ENCODE measurements at places on chromosomes 6 and 20. TPM values are rescaled to one million over a fixed set of nuclear protein-coding genes. Genes with fewer than 3 reads are reported as not detected.

The RBM24 gene
- total RNA-seq = 7.7 TPM

The GJA10 gene
- not detected for total RNA-seq

The BMP7 gene
- total RNA-seq = 1.1 TPM

The CLPSL2 gene
- total RNA-seq = 0.99 TPM

The TNF gene
- not detected for total RNA-seq

The AIF1 gene
- not detected for total RNA-seq

The ZC3H12D gene
- total RNA-seq = 0.12 TPM

The SLC22A1 gene
- total RNA-seq = 2.0 TPM

The TGM3 gene
- total RNA-seq = 0.08 TPM

The TGM2 gene
- 542 TPM for total RNA-seq

The VNN1 gene
- total RNA-seq = 0.15 TPM

The ADAM33 gene
- total RNA-seq = not detected

The KIAA0408 gene
- total RNA-seq = 5.3 TPM

The CALHM4 gene
- total RNA-seq = not detected

The TTK gene
- total RNA-seq = 17.5 TPM

The BNIP5 gene
- 0.05 TPM for total RNA-seq

The HLA-F gene
- total RNA-seq = 4.3 TPM

The CTNNBL1 gene
- 63.8 TPM for total RNA-seq

The ANKRD6 gene
- total RNA-seq = 2.0 TPM

The MRPL14 gene
- total RNA-seq = 75.2 TPM

The SLC13A3 gene
- not detected for total RNA-seq

The ID4 gene
- total RNA-seq = 0.86 TPM

The SEC23B gene
- total RNA-seq = 55.9 TPM

The HLA-DMB gene
- total RNA-seq = 1.7 TPM

The POM121L2 gene
- total RNA-seq = not detected

The EBF4 gene
- total RNA-seq = 2.7 TPM

The WDR46 gene
- 50.6 TPM for total RNA-seq

The LINC00237 gene
- total RNA-seq = not detected

The TMEM217 gene
- 0.82 TPM for total RNA-seq

The ANGPT4 gene
- total RNA-seq = 0.02 TPM

The STK38 gene
- total RNA-seq = 18.9 TPM

The SLC17A1 gene
- total RNA-seq = not detected

The ATP6V1G2 gene
- 0.46 TPM for total RNA-seq

The FOXQ1 gene
- 4.8 TPM for total RNA-seq

The UBE2V1 gene
- total RNA-seq = 102 TPM

The CLIC5 gene
- total RNA-seq = not detected

The RTN4IP1 gene
- total RNA-seq = 10.8 TPM

The AURKA gene
- total RNA-seq = 90.2 TPM

The RIPPLY2 gene
- 0.32 TPM for total RNA-seq

The PAX1 gene
- total RNA-seq = not detected

The PPP1R3D gene
- 1.9 TPM for total RNA-seq

The FHL5 gene
- not detected for total RNA-seq

The LY6G6D gene
- total RNA-seq = not detected

The HLA-DOA gene
- total RNA-seq = not detected

The SAMD10 gene
- not detected for total RNA-seq

The PRND gene
- total RNA-seq = not detected

The MOG gene
- total RNA-seq = not detected

The CEP250 gene
- total RNA-seq = 26.8 TPM

The MCCD1 gene
- total RNA-seq = not detected

The ZDHHC14 gene
- 2.6 TPM for total RNA-seq

The SYTL3 gene
- 1.9 TPM for total RNA-seq
